Hepatocyte (in vitro differentiated cells): ENCODE measurements at places on chromosomes 5 and 9.
A peak's percentile ranks its signal among the peaks of the same experiment; 100 is the strongest.

- H3K4me3 ChIP-seq = no peak overlapping the region
- no peaks in the 10 kb centered on the region for H3K36me3 ChIP-seq
- no peak for DNase-seq
- no peaks in the 10 kb centered on the region for H3K4me1 ChIP-seq
- no peak overlapping the region for H3K27ac ChIP-seq
These were observed 166.1 kb downstream of the MRPS30 start for GRCh38 chr5:44974813-44975212.

- H3K27ac ChIP-seq = no peak within 1 kb of the TSS
- peaks cover 32% of the 10 kb centered on the region for H3K27me3 ChIP-seq
- DNase-seq = peak; percentile 94
- H3K36me3 ChIP-seq = no peaks in the 10 kb centered on the region
These were observed at the start of gene NPDC1 for GRCh38 chr9:137046088-137046787. NPDC1 (minus strand) TSS chr9:137046177; CDS start chr9:137045989, 188 bp downstream.

- no peaks in the 10 kb centered on the region for H3K27me3 ChIP-seq
- no peak overlapping the region for H3K4me3 ChIP-seq
- H3K36me3 ChIP-seq = no peaks in the 10 kb centered on the region
These were observed 6.5 kb downstream of the OR13C8 start for GRCh38 chr9:104575456-104575855.

- H3K27me3 ChIP-seq = no peaks in the 10 kb centered on the region
- H3K36me3 ChIP-seq = no peaks in the 10 kb centered on the region
- no peak for DNase-seq
- H3K27ac ChIP-seq = no peak overlapping the region
These were observed 728.5 kb upstream of the ADAMTS16 start for GRCh38 chr5:4411664-4412063.
